ENCODE measurements at places on chromosomes 6 and 20.
A peak's percentile ranks its signal among the peaks of the same experiment; 100 is the strongest.

DNA sequence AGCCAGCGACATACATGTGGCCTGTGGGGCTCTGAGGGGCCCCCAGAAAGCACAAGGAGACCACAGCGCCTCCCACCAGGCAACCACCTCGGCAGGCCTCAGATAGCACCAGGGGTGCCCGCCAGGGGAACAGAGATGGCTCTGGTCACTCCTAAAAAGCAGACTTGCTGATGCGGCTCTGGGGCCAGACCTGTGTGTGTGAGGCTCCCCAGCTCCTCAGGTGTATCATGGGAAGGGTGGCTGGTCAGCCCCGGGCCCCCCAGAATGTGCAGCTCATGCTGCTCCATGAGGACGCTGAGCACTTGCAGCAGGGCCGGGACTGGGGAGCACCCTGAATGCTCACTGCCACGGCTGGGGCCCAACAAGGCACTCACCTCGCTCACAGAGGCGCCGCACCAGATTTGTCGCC lies 60.2 kb downstream of the PYGB start:
- H3K27me3 ChIP-seq = no peaks in the 10 kb centered on the region
- DNase-seq = no peak
- peaks cover 5% of the 10 kb centered on the region for H3K36me3 ChIP-seq

GRCh38 chr20:4134861-4135379 lies 119.6 kb upstream of the RNF24 start:
- peak overlapping the region; percentile 31 for H3K27ac ChIP-seq
- no peak overlapping the region for H3K4me3 ChIP-seq
- DNase-seq = no peak
- H3K4me1 ChIP-seq = peaks cover 35% of the 10 kb centered on the region
- peaks cover 7% of the 10 kb centered on the region for H3K27me3 ChIP-seq

GRCh38 chr6:109315341-109316110 lies 66.7 kb downstream of the CD164 start:
- no peaks in the 10 kb centered on the region for H3K27me3 ChIP-seq
- H3K27ac ChIP-seq = no peak overlapping the region
- H3K4me3 ChIP-seq = no peak overlapping the region
- no peak for DNase-seq
- H3K4me1 ChIP-seq = no peaks in the 10 kb centered on the region

DNA sequence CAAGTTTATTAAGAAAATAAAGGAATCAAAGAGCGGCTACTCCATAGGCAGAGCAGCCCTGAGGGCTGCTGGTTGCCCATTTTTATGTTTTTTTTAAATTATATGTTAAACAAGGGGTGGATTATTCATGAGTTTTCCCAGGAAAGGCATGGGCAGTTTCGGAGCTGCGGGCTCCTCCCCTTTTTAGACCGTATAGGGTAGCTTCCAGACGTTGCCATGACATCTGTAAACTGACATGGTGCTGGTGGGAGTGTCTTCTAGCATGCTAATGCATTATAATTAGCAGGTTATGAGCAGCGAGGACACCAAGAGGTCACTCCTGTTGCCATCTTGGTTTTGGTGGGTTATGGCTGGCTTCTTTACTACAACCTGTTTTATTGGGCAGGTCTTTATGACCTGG lies 301.8 kb downstream of the TFAP2C start:
- no peak overlapping the region for H3K27ac ChIP-seq
- no peak overlapping the region for H3K4me3 ChIP-seq

DNA sequence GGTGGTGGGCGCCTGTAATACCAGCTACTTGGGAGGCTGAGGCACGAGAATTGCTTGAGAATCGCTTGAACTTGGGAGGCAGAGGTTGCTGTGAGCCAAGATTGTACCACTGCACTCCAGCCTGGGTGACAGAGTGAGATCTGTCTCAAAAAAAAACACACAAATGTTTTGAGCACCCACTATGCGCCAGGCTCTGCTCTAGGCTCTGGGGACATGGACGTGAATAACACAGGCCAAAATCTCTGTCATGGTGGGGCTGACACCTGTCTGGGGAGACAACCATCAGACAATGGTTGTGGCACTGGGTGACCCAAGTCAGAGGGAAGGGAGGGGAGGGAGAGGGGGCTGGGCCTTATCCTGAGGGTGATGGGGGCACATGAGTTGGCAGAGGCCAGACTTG lies 62.7 kb downstream of the UBE2V1 start:
- no peak overlapping the region for H3K4me3 ChIP-seq
- peaks cover 1% of the 10 kb centered on the region for H3K36me3 ChIP-seq

- no peak for DNase-seq
- H3K4me3 ChIP-seq = no peak overlapping the region
- H3K27me3 ChIP-seq = peaks cover 7% of the 10 kb centered on the region
- no peaks in the 10 kb centered on the region for H3K36me3 ChIP-seq
Observed at GRCh38 chr20:54622333-54623295, 147.2 kb downstream of the DOK5 start.

GRCh38 chr20:16777126-16777525 lies 29.0 kb downstream of the OTOR start:
- no peaks in the 10 kb centered on the region for H3K36me3 ChIP-seq
- H3K4me1 ChIP-seq = no peaks in the 10 kb centered on the region
- H3K27ac ChIP-seq = no peak overlapping the region
- no peak for DNase-seq
- H3K27me3 ChIP-seq = peaks cover 7% of the 10 kb centered on the region
- H3K4me3 ChIP-seq = no peak overlapping the region

DNA sequence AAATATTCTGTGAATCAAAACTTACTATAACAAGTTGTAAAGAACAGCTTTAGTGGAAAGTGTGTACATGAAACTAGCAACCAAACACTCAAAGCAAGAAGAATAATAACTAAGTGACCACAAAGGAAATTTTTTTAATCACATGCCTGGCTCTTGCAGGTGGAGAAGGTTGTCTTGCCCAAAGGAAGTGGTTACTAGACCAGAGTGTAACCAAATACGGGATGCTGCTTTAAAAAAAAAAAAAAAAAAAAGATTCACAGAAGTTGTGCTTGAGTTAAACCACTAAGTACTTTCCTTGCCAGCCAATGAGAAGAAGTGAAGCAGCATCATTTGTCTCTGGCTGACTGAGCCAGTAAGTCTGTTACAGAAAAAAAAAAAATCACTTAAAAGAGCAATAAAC lies 19.1 kb upstream of the HLA-DQB1 start:
- H3K4me1 ChIP-seq = peaks cover 26% of the 10 kb centered on the region
- H3K36me3 ChIP-seq = no peaks in the 10 kb centered on the region
- DNase-seq = peak; percentile 34
- peak overlapping the region; percentile 26 for H3K4me3 ChIP-seq
- H3K27me3 ChIP-seq = peaks cover 3% of the 10 kb centered on the region
